ENCODE measurements at places on chromosomes 1 and 21.

- no peak for DNase-seq
Measured at GRCh38 chr1:240597153-240597745, 14.7 kb downstream of the GREM2 start.

DNA sequence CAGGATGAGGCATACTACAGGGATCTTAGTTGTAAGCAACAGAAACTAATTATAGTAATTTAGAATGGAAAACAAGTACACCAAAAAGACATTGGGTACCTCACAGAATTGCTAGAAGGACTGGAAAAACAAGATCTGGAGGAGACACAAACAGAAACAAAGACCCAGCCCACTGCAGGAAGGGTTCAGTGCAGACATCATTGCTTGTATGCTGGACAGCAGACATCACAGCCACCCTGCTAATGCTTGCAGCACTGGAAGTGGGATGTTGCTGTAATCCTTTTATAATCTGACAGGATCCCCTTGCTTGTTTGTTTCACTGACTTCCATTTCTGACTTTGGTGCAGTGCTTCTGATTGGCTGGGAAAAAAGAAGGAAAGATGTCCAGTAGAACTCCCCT lies 111.4 kb upstream of the ZNF678 start:
- DNase-seq: no peak

- no peak for DNase-seq
Measured at GRCh38 chr1:203273869-203274602, 31.3 kb upstream of the BTG2 start.

DNA sequence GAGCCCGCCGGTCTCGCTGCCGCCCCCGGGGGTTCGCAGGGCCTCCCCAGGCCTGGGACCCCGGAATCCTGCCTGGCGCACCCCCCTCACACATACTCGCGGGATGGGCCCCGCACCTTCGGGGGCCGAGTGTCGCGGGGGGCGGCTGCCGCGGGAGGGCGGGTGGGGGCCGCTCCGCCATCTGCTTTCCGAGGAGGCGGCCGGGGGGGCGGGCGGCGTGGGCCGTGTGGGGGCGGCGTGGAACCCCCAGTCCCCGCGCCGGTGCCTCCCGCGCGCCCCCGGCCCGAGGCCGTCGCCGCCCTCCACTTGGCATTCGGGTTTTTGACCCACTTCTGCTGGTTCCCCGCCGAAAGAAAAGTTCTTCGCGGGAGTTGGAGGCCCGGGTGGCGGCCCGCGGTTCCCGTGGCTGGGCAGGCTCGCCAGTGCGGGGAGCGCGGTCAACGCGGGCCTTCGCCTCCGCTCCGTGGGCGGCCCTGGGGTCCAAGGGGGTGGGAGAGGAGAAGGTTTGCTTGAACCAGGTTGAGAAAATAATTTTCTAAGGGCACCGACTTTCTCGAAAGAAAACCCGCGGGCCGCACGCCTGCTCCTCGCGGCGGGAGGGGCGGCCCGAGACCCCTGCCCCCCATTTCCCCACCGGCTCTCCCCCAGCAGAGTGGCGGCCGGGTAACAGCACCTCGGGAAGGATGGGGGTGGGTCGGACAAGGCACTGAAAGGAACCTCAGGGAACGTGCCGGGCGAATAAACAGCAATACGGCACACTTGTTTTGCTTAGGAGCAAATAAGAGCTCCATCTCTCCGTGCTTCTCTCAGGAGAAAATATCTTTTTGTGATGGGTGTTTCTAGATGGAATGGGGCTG lies 1.6 kb downstream of the PHF13 start:
- DNase-seq: no peak

DNA sequence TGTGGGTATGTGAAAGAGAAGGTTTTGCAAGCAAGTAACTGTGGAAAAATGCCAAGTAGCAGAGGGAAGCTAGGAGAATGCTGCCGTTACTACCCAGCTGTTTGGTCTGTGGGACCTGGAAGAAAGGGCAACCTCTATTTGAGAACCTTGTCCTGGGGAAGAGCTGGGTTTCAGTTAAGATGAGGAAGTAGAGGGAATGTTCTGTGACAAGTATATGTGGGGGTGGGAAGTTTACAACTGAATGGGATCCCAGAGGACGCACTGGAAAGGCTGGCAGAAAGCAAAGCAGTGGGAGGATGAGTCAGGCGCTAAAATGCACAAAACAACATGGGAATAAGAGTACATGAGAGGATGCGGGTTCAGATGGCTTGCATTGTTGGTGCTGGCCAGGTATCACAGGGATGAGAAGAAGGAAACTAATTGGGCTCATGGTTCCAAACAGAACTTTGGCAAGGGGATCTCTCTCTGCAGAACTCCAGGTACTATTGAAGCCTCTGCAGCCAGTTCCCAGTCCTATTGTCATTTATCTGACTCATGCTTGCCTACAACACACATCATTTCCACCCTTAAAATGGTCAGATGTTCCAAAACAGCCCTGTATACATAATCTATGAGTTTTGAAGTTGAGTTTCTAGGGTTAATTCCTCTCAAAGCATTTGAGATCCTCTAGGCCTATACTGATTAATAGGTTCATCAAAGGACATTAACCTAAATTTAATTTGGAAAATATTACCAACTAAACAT lies 88.5 kb upstream of the VAV3 start:
- DNase-seq: no peak

DNA sequence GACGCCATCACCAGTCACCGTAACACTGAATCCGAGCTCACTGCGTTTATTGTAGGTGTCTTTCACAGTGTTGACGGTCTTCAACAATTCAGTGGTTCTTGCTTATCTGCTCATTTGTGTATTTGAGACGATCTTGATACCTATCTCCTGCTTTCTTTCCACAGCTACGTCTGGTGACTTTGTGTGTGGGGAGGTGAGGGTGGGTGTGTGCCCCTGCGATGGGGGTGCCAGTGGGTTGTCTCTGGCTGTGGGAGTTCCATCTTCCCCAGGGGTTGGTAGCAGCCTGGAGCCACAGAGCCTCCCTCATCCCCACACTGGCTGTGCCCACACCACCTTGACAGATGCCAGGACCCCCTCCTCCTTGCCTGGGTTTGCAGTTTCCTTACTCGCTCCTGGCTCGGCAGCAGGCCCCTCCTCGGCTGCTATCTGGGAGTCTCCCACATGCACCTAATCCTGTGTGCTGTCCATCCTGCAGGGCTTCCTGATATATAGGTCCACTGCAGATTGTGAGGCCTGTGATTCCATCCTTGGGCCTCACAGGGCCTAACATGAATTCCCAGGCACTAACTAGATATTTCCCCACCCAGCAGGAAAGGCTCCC lies 6.3 kb upstream of the PARP1 start:
- no peak for DNase-seq

DNA sequence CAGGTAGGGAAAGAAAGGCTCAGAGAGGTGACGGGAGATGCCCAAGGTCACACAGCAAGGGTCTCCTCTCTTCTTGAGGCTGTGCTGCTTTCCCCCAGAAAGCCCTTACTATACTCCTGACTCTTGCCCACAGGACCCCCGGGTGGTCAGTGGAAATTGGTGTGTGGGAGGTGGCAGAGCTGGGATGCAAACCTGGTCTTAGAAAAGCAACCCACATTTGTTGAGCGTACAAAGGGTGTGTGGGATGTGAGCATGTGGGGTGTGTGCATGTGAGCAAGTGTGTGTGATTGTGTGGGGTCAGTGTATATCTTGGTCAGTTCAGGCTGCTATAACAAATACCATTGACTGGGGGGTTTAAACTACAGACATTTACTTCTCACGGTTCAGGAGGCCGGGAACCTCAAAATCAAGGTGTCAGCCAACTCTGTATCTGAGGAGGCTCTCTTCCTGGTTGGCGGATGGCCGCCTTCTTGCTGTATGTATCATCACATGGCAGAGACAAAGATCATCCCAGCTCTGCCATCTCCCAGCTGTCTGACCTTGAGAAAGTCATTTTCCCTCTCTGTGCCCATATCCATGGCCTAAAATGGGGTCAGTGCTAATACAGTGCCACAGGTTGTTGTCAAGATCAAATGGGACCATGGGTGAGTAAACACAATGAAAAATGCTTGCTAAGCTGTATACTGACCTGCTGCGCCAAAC lies 268.5 kb downstream of the PTPRU start:
- no peak for DNase-seq

DNA sequence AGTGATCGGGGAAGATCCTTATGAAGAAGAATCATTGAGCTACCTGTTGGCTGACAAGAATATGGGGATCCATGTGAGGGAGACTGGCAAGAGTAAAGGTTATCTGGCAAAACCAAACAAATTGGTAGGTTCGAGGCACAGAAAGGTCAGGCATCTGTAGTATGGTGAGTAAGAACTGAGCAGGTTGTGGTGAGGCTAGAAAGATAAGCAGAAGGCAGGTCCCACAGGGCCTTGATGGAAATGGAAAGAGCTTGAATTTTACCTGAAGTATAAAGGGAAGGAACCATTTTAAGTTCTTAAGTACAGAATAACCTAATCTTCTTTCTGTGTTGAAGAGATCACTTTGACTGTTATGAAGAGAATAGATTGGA lies 11.1 kb downstream of the PTPRC start:
- DNase-seq: no peak

GRCh38 chr1:223860051-223860622 lies 14.4 kb upstream of the TP53BP2 start:
- no peak for DNase-seq

DNA sequence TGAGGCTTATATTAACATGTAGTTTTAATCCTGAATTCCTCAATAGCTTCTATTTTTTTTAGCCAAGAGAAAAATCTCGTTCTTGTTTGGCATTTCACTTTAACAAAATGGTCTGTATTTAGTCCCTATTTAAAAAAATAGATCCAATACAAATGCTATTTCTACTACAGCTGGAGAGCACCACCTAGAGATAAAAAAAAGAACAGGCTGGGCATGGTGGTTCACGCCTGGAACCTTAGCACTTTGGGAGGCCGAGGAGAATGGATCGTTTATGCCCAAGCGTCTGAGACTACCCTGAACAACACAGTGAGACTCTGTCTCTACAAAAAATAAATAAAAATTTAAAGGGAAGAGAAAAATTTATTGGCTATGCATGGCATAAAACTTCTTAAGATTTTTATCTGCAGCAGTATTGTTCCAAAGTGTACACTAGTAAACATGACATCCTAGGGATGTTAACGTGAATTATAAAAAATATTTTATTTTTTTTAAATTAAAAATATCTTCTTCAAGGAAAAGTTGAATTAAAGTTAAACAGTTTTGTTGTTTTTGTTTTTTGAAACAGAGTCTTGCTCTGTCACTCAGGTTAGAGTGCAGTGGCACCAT lies 4.4 kb downstream of the ST7L start:
- DNase-seq: no peak

DNA sequence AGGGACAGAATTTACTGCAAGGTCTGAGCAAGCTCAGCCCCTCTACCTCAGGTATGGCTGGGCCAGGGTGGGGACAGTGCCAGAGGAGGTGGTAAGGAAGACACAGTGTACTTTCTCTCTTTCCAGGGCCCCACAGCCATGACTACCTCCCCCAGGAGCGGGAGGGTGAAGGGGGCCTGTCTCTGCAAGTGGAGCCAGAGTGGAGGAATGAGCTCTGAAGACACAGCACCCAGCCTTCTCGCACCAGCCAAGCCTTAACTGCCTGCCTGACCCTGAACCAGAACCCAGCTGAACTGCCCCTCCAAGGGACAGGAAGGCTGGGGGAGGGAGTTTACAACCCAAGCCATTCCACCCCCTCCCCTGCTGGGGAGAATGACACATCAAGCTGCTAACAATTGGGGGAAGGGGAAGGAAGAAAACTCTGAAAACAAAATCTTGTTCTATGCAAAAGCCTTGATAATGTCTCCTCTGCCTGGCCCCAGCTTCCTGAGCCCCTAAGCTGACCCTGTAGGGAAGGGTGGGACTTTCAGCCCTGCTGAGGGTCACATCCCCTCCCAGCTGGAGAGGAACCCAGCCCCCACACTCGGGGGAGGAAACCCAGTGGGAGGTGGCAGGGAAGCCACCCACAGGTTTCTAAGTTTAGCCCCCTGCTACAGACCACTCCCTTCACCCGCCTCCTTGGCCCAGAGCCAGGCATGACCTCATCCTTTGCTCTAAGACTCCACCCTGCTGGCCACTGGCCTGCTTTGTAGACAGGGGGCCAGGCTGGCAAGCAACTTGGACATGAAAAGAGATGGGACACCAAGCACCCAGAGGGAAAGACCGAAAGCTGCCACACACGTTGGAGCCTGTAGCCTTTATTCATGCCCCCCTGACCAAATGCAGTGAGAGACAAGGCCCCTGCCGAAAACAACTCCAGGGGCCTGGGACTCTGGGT lies 6.4 kb downstream of the RHOC start:
- DNase-seq: peak; percentile 52

DNA sequence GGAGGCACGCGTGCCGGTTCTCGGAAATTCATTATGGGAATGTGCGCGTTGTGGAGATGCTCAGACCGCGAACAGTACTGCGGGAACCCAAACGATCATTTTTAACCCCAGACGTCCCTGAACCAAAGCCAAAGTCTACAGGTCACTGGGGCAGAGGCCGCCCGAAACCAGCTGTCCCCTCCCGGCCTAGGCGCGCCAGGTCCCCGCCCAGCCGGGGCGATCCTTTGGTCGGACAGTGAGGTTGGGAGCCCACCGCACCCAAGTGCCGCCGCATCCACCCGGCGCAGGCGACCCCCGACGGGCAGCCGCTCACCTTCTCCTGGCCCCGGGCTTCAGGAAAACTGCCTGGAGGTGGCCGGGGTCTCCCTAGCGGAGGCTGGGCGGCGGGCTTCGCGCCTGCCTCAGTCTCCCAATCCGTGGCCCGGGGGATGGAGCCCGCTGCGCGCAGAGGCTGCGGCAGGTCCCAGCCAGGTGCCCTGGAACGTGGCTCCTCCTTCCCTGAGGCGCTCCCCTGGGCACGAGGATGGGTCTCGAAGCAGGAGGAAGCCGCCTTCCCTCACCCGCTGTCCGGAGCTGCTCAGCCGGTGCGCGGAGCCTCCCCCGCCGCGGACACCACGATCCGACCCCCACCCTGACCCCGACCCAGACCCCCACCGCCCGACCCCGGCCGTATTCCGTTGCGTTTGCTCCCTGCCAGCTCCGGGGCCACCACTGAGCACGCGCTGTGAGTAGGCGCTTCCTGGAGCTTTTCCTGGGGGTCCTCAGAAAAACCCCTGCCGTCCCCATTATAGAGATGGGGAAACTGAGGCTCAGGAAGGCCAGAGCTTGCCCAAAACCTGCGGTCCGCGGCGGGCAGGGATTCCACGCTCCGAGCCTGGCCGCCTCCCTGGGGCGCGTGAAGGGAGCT lies 8.1 kb upstream of the SLX9 start:
- DNase-seq: no peak

DNA sequence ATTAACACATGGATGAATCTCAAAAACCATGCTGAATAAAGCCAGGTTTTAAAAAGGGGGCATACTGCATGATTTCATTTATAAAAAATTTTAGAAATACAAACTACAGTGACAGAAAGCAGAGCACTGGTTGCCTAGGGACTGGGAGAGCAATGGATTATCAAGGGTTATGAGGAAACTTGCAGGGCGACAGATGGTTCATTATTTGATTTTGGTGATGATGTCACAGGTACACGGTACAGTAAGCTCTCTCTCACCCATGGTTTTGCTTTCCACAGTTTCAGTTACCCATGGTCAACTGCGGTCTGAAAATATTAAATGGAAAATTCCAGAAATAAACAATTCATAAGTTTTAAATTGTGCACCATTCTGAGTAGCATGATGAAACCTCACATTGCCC lies 14.1 kb downstream of the VAMP4 start:
- no peak for DNase-seq

DNA sequence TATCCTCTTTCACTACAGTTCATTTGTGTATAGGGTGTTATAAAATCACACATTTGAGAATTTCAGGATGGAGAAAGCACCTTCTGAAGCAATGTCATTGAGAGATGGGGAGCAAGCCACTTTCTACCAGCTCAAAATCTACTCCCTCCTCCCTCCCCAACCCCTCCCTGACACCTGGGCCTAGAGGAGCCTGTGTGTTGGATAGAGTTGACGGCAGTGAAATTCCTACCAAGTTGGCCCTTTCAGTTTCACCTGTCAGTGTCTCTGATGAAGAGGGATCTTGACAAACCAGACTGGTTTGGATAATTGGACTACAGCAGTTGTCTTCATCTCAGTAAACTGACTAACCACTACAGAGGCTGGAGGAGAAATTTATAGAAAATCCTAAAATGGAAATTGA lies 125.0 kb upstream of the HOOK1 start:
- DNase-seq: no peak
